ENCODE measurements at places on chromosomes 16 and 17.

GRCh38 chr16:78988361-78988969 lies 612.1 kb downstream of the MAF start:
- no peak for DNase-seq

- DNase-seq: peak; percentile 92
These were observed 13.7 kb downstream of the ALOX12B start for GRCh38 chr17:8073627-8074484.

- no peak for DNase-seq
These were observed 113.1 kb downstream of the SNX29 start for GRCh38 chr16:12089492-12090150.

DNA sequence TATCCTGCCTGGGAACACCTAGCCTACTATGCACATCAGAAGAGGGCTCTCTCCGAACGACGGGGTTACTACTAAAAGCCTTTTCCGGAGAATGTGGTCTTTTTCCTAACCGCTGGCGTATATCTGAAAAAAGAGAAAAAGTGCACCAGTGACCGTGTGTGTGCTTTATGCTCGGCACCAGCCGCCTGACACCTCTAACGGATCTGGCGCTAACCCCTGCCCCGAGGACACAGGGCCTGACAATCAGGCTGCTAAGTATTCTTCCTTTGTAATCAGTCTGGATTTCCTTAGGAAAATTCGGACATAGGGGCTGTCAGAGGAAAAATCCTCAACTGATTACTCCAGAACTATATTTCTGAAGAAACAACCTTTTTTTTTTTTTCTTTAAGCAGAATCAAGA lies 13.4 kb upstream of the ITGAE start:
- DNase-seq: no peak

GRCh38 chr17:42002792-42003301 lies 14.4 kb downstream of the DNAJC7 start:
- DNase-seq: no peak
